ENCODE measurements at places on chromosomes 6 and 20. TPM values are rescaled to one million over a fixed set of nuclear protein-coding genes. Genes with fewer than 3 reads are reported as not detected.

Gene MEI4
- under 0.01 TPM for total RNA-seq

Gene SIRPB2
- 0.21 TPM for total RNA-seq

Gene NRSN2
- 6.2 TPM for total RNA-seq

Gene RCAN2
- under 0.01 TPM for total RNA-seq

Gene NMBR
- total RNA-seq, result under 0.01 TPM

Gene CAPN11
- not detected for total RNA-seq

Gene GLP1R
- total RNA-seq, result not detected

Gene LIN28B
- total RNA-seq, result not detected

Gene CD93
- under 0.01 TPM for total RNA-seq

Measured in nasal cavity respiratory epithelium epithelial cell of viscerocranial mucosa (primary cell).